Endothelial cell (in vitro differentiated cells): ENCODE measurements at places on chromosomes 3 and 15. TPM values are rescaled to one million over a fixed set of nuclear protein-coding genes. Genes with fewer than 3 reads are reported as not detected.

DNA sequence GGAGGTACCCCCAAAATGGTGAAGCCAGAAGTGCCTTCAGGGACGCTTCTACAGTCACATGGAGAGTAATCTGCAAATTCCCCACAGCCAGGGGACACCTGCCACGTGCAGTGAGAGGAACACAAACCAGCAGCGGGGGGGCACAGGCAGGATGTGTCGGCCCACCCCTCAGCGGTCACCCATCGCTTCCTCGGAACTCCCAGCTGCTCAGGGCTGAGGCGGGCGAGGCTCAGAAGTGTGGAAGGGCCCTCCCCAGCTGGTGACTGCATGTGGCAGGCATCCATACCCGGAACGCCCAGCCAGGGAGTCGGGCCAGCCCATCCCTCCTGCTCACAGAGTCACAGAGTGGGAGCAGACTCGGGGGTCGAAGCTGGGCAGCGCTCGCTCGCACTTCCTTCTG, 63.7 kb downstream of the SLC12A8 start:
- no peak overlapping the region for H3K27ac ChIP-seq
- H3K27me3 ChIP-seq, result peaks cover 4% of the 10 kb centered on the region
- peaks cover 14% of the 10 kb centered on the region for H3K4me1 ChIP-seq
- no peak overlapping the region for H3K4me3 ChIP-seq
- no peak for DNase-seq

DNA sequence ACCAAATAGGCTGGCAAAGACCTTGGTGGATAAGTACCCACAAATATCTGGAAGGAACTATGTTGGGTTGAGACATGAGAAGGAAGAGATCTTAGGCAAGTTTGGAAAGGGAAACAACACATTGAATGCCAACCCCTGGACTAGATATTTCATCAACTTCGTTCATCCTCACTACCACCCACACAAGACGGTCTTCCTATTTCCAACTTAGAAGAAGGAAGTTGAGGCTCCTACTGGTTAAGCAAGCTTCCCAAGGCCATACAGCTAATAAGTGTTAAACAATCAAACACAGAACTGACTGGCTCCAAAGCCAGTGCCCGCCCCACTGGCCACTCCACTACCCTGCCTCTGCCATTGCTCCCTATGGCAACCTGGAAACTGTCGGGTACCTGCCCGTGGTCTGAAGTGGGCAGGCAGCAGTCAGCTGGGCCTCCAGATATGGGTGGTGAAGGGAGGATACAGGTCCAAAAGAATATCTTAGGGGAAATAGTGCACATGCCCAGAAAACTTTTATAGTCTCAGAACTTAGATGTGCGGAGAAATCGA, 94.9 kb downstream of the LIPC start:
- H3K4me3 ChIP-seq, result no peak overlapping the region
- no peak for DNase-seq
- H3K27ac ChIP-seq, result no peak overlapping the region

DNA sequence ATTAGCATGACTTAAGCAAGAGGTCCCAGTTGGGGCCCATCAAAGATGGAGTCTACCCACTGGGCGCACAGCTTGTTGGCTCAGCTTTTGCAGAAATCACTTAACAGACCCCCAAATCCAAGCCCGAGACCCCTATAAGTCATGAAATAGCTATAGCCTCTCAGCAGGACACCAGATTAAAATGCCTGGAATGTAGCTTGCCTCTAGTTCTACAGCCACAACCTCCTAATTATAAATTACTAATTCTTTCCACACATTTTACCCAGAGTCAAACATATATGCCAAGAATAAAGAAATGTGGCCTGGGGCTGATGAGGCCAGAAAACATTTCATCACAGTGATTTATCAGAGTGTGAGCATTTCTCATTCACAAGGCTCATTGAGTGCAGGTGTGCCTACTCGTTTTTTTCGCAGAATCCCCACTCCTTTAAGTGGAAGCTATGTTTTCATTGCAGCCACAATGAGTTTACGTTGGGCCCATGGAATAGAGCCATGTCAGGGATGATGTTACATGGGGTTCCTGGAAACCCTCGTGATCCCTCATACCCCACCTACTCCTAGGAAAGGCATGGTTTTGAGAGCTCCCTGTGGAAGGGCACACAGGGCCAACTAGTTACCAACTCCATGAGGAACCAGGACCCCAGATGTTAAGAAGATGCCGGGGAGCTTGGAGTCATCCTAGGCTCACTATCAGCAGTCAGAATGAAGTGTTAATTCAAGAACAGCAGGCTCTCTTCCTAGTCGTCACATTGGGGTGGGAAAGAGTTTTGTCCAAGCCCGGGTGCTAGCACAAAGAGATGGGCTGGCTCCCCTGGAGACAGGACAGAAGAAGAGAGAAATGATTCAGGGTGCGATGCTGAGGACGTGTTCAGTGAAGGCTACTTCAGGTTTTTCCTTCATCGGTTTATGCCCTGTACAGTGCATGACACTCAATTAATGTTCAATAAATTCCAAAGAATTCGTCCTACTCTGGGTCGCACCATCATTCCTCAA, 90.2 kb upstream of the ABHD17C start:
- H3K4me1 ChIP-seq, result no peaks in the 10 kb centered on the region
- H3K36me3 ChIP-seq, result no peaks in the 10 kb centered on the region
- peaks cover 2% of the 10 kb centered on the region for H3K27me3 ChIP-seq
- no peak overlapping the region for H3K4me3 ChIP-seq
- DNase-seq, result no peak
- H3K27ac ChIP-seq, result no peak overlapping the region

DNA sequence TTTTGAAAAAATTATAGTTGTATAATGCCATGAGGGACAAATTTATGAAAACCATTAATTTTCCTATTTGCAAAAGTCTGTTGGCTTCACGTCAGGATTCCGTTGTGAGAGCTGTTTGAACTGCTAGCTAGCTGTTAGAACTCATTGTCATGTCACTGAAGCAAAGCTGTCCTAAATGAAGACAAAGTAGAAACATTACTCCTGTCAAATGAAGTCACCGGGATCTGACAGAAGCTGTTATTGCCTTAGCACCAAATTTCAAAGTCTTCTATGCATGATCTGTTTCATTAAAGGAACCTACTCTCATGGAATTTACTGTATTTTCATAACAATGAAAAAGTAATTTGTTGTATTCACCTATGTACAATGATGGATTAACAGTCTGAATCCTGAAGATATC, 479.8 kb downstream of the PLOD2 start:
- H3K4me3 ChIP-seq, result no peak overlapping the region
- H3K27ac ChIP-seq, result no peak overlapping the region
- H3K27me3 ChIP-seq, result no peaks in the 10 kb centered on the region
- no peaks in the 10 kb centered on the region for H3K36me3 ChIP-seq

MAGI1 gene
- 33.8 TPM for total RNA-seq

DNA sequence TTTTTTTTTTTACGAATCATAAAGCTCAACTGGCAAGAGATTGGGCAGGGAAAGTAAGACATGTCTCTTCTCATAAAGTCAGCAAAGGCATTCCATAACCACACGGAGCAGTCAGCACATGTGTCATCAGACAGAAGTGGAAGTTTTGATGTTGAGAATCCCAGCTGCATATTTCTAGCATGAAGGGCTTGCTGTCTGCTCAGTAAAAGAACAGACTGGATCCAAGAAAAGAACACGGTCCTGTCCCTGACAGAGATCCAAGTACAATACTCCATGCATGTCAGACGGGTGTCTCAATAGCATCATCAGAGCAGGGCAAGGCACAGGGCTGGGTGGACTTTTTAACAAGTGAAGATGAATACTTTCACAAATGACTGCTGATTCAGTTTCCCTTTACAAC, 38.2 kb downstream of the ABI3BP start:
- no peak overlapping the region for H3K4me3 ChIP-seq
- no peaks in the 10 kb centered on the region for H3K36me3 ChIP-seq
- peaks cover 2% of the 10 kb centered on the region for H3K27me3 ChIP-seq
- no peak for DNase-seq
- H3K4me1 ChIP-seq, result no peaks in the 10 kb centered on the region

DNA sequence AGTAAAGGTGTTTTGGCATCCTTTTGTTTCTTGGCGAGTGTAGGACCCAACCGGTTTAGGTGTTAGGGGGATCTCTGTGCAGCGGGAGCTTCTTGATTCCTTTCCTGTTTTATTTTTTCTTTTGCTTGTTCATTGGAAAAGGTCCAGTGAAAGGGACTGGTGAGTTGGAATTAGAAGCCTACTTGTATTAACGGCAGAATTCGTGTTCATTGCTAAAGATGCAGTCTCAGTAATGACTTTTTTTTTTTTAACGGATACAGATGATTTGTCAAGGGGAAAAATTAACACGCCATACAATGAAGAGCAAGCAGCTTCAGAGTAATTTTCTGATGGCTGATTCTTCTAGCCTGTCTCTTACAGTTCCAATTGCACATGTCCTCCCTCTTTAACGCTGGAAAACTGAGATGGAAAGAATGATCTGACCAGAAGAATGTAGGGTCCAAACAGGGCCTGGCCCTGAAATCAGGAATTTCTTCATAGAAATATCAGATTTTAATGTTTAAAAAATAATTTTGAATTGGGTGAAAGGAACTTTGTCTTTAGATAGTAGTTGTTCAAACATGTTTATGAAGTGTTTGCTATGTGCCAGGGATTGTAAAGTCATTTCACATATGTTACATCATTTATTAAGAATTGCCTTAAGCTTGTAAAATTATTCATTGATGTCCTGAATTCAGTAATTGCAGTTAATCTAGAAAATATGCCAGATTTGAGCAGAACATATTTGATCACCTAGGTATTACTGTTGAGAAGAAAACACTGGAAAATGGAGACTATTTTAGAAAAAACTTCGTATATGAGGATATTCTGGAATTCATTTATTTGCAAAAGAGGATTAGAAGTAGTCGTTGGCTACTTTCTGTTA, 1.4 kb downstream of the MAPK6 start:
- peaks cover 10% of the 10 kb centered on the region for H3K36me3 ChIP-seq
- peaks cover 37% of the 10 kb centered on the region for H3K4me1 ChIP-seq
- peak overlapping the region; percentile 96 for H3K27ac ChIP-seq
- H3K27me3 ChIP-seq, result peaks cover 11% of the 10 kb centered on the region

DNA sequence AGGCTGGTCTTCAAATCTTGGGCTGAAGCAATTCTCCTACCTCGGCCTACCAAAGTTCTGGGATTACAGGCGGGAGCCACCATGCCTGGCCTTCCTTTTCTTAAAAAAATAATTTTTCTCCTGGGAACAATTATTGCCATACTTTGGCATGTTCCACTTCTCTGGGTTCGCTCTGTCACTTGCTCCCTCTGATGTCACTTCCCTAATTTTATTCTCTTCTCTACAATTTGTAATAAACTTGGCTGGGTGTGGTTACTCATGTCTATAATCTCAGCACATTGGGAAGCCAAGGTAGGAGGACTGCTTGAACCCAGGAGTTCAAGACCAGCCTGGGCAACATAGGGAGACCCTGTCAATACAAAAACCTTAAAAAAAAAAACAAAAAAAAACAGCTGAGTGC, 6.1 kb upstream of the IMPDH2 start:
- H3K4me1 ChIP-seq, result no peaks in the 10 kb centered on the region
- peaks cover 23% of the 10 kb centered on the region for H3K36me3 ChIP-seq
- no peak overlapping the region for H3K27ac ChIP-seq
- peaks cover 1% of the 10 kb centered on the region for H3K27me3 ChIP-seq
- no peak overlapping the region for H3K4me3 ChIP-seq

DNA sequence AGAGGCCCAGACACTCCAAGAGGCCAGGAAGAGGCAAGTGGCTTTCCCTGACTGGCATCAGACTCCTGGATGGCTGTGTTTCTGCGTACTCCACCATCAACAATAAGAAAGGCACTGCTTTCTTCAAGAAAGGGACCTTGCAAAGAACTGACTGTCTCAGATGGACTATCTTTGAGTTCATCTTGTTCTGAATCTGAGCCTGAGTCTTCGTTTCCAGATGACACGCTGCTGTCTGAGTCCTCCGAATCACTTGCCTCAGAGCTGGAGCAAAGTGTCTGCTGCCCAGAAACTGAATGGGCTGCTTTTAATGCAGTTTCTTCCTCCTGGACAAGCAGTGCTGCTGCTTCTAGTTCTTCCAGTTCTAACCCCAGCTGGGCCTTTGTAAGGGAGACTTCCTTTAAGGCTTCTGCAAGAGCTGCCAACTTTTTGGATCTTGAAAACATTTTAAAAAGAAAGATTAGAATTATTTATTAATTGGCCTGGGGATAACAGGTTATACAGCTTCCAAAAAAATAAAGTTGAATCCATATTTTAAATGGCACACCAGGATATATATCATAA, 97.8 kb downstream of the SHQ1 start:
- no peak overlapping the region for H3K4me3 ChIP-seq
- H3K36me3 ChIP-seq, result no peaks in the 10 kb centered on the region
- no peaks in the 10 kb centered on the region for H3K27me3 ChIP-seq
- no peak for DNase-seq
- no peak overlapping the region for H3K27ac ChIP-seq

PLCH1 gene
- 20.9 TPM for total RNA-seq

DNA sequence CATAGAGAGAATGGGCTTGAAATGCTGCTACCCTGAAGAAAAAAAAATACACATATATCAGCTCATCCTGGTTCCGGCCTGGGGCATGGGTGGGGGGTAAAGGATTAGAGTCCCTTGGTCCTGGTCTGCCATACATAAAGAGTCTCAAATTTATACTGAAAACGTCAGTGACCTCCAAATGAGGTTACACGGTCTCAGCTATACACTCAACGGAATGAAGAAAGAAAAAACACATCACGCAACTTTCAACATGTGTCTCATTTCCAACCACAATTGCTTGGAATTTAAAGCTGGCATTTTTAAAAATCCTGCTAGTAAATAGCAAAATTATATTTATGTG, 612.8 kb downstream of the MCTP2 start:
- DNase-seq, result no peak
- peaks cover 36% of the 10 kb centered on the region for H3K36me3 ChIP-seq
- H3K27ac ChIP-seq, result peak overlapping the region; percentile 66
- H3K4me1 ChIP-seq, result peaks cover 21% of the 10 kb centered on the region
- peaks cover 5% of the 10 kb centered on the region for H3K27me3 ChIP-seq
- H3K4me3 ChIP-seq, result no peak overlapping the region

EXD1 gene
- total RNA-seq, result not detected

DNA sequence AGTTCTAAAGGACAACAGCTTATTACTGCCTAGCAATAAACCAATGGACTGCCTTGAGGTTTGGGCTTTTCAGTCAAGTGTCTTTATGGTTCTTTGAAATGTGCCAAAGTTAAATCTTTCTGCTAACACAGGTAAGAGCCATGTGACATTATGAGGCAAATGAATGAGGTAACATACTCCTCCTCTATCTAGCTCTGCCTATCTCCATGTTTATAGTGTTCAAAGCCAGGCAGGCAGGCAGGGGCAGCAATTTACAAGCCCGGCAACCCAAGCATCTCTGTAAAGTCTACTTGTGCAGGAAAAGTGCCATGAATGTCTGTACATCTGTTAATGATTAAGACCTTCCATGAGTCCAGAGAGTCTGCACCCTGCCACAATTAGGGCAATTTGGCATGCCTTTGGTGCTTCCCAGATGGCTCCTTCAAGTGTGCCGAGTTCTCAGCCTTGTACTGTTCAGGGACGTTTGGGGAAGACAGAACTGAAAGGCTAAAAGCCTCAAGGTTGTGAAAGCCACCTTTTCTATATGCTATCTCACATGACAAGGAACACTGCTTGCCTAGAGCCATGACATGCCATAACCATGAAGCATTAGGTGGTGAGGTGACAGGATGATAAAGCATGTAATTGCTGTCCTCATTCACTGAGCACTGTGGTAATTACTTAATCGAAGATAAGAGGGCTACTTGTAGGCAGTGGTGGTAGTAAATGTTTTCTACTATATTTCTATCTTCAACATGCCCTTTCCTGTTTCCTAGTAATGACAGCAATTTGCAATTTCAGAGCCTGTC, 41.4 kb upstream of the EIF1B start:
- peaks cover 3% of the 10 kb centered on the region for H3K4me1 ChIP-seq
- no peaks in the 10 kb centered on the region for H3K27me3 ChIP-seq
- no peak for DNase-seq
- no peak overlapping the region for H3K27ac ChIP-seq
